Cerebellar cortex (tissue), 1 donor: ENCODE measurements at places on chromosomes 1 and 21.

GRCh38 chr1:151606857-151607256, 5.0 kb upstream of the SNX27 start:
- DNase-seq = no peak

DNA sequence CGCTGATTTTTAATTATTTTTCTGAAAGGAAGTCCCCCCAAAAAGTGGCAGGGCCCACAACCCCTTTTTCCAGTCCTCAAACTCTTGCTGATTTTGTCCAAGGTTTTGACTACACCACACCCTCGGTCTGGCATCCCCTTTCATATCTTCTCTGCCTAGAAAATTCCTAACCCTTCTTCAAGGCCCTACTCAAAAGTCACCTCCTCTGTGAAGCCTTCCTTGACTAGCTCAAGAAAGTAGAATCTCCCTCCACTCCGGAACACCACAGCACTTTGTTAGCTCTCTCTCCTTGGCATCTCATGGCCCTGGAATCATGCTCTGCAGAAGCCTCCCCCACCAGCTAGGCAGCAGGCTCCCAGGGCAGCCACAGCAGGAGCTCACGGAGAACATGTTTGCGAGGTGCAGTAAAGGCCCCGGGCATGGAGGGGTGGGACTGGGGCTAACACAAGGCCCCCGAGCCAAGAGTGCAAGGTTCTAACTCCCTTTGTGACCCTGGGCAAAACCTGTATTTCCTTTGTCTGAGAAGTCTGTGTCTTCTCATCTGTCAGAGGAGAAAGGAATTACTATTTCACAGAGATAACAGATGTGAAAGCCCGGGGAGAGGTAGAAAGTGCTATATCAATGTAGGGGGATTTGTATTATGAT, 17.7 kb upstream of the S100A7 start:
- DNase-seq = no peak

DNA sequence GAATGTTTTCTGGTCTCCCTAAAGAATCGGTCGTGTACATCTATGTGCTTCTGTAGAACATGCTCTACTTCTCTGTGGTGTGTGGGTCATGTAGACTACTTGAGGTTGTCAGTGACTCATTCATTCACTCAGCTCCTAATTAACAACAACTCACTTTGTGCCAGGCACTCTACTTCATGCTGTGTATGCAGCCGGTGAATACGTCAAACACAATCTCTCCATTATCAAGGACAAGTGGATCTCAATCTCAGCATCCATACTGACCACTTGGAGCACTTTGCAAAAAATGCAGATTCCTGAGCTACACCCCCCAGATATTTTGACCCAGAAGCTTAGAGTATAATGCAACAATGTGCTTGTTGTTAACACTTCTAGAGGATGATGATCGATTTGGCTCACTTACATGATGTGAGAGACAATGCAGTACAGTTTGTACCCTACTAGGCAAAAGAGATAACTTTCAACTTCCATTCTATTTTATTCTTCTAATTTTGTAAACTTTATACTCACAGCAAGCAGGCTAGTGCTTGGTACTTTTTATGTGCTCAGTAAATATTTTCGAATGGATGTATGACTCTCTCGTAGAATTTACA, 508.6 kb upstream of the ADAMTS5 start:
- DNase-seq = no peak

GRCh38 chr1:183936791-183937190, 100.7 kb downstream of the COLGALT2 start:
- DNase-seq = no peak

- no peak for DNase-seq
Measured at GRCh38 chr1:200128081-200128480, 100.6 kb downstream of the NR5A2 start.

GRCh38 chr1:219416598-219417238, 196.2 kb downstream of the ZC3H11B start:
- DNase-seq = peak; percentile 31

DNA sequence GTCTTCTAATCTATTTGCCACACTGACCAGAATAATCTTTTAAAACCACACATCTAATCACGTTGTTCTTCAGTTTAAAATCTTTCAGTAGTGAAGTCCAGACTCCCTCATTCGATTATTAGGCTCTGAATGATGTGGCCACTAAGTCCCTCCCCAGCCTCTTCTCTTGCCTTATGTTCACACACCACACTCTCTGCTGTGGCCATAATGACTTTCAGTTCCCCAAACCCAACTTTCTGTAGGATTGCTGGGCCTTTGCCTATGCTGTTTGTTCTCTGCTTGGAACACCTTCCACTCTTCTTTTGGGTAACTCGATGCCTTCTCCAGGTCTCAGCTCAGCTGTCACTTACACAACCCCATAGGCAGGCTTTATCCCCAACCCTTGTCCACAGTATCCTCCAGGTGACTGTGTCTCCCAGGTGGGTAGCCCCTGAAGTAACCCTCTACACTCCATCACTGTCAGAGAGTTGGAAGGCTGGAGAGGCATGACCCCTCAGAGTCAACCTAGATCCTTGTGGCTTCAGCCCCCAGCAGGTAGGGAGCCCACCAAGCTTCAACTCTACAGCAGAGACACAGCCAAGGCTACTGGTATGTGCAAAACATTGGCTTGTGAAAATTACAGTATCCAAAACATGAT, 8.4 kb upstream of the SLC37A1 start:
- DNase-seq = no peak

- DNase-seq = peak; percentile 29
Measured at GRCh38 chr1:26285366-26286063, 5.6 kb downstream of the SH3BGRL3 start.
